ENCODE measurements at places on chromosomes 7 and 10. TPM values are rescaled to one million over a fixed set of nuclear protein-coding genes. Genes with fewer than 3 reads are reported as not detected.
A peak's percentile ranks its signal among the peaks of the same experiment; 100 is the strongest.

GRCh38 chr7:17302575-17303142 lies 4.2 kb downstream of the AHR start:
- peak; percentile 9 for DNase-seq

- DNase-seq: no peak
Observed at GRCh38 chr7:121853307-121853706, 19.7 kb upstream of the PTPRZ1 start.

GRCh38 chr7:18086165-18087025 lies 58.7 kb upstream of the PRPS1L1 start:
- DNase-seq: peak; percentile 16

The HOXA3 gene
- not detected for total RNA-seq

The ACTR3C gene
- 4.7 TPM for total RNA-seq

- no peak for DNase-seq
Observed at GRCh38 chr10:106513352-106513771, 651.1 kb downstream of the SORCS1 start.

The PTF1A gene
- not detected for total RNA-seq

DNA sequence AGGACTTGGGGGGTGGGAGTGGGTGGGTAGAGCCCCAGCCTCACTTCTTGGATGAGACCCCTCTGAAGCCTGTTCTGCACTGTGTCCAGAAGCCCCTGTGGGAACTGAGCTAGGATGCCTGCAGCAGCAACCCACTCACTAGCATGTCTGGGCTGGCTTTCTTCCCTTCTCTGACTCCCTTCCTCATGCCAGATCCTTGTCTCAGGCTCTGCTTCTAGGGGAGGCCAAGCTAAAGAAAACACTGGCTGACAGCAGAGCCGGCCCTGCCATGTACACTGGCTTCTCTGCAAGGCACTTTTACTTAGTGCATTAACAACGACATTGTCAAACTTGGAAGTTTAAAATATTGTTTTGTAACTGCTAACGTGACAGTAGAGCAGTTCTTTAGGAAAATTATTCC lies 50.2 kb downstream of the ARHGAP22 start:
- no peak for DNase-seq

- no peak for DNase-seq
Observed at GRCh38 chr10:60123668-60124067, 217.3 kb upstream of the CCDC6 start.

DNA sequence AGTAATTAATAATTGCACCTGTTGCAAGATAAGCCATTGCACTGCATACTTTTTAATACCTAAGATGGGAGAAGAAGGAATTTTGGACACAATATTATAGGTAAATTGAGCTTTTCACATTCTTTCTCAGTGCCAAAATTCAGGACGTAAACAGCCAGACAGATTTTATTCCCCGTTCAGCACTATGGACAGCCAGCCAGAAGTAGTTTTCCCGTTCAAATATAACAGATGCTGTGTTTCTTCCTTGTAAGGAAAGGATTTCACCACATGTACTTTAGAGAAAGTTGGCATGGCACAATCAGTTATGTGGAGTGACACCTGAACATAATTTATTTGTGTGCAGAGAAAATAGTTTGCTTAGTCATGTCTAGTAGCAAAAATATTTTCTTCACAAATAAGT lies 34.8 kb downstream of the SEMA3E start:
- no peak for DNase-seq

The CFAP58 gene
- total RNA-seq: 0.60 TPM

GRCh38 chr7:2730846-2731770 lies 43.1 kb downstream of the AMZ1 start:
- DNase-seq: no peak

DNA sequence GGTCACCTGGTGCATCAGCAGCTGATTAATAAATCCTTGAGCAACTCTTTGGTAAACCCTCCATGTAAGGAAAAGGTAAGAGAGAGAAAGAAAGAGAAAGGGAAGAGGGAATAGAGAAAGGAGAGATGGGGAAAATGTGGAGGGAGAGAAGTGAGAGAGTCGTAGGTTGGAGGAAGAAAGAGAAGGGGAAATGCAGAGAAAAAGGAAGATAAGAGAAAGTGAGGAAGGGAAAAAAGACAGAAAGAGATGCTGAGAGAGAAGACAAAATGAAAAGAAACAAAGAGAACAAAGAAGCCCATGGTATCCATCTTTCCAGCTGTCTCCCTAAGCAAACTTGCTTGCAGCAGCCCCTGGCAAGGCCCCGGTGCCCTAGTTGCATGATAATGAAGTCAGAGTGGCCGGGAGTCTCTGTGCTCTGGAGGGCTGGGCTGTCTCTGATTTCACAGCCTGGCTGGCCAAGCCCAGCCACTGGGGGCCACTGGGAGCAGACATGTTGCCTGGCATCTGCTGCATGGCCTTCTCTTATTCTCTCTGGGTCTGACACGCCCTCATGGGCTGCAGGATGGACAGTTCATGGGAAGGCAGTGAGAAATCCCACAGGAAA lies 48.4 kb downstream of the PRR15 start:
- no peak for DNase-seq

GRCh38 chr10:121260377-121260776 lies 337.9 kb downstream of the FGFR2 start:
- DNase-seq: no peak

DNA sequence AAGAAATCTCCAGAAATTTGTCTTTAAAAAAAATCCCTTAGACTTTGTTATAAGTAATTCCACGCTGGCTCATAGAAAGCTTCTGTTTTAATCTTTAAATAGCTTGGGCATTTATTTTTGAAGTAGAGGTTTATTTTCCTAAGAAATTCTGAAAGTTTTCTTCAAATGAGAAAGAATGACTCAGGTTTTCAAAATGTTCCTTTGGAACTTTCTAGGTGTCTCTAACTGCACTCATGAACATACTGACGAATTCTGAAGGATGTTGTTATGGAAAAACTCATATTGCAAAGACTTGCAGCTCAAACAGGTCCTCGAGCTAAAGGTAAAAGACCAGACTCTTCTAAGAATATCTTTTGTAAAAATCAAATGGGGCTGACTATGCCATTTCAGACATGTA lies 10.7 kb downstream of the DGKI start:
- no peak for DNase-seq

DNA sequence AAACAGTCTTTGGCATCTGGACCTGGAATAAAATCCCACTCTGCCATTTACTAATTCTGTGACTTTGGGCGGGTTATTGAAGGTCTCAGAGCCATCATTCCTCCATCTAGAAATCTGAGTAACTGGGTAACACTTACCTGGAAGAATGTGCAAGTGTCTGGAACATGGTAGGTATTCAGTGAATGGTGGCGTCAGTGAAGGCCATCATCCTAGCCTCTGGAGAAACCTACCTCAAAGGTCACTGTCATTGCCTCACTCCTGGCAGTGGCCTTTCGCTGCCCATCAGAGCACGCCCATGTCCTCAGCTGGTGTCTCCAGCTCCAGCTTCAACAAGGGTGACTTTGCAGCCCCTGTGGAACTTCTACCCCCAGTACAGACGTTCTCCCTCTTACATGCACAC lies 4.5 kb downstream of the GAL3ST4 start:
- DNase-seq: no peak

- no peak for DNase-seq
Observed at GRCh38 chr7:106284714-106285050, at the start of gene NAMPT. Gene NAMPT (minus strand): TSS chr7:106284983. CDS start chr7:106284884, 99 bp downstream.

DNA sequence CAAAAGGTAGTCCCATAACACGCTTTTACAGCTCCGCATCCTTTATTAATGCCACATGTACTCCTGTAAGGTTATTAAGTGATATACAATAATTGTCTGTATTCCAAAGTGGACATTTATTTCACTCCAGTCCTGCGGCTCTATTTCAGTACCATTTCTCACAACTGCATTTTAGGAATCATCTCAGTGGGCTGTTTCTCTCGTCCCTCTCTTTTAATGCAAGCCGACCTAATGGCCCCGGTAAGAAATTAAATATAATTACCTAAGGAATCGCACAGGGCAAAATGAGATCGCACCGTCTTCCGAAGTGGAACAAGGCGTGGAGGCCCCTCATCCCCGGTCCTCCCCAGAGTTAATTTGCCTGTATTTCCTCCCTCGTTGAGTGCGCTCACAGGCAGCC lies 216.5 kb downstream of the RAB11FIP2 start:
- no peak for DNase-seq

The NME8 gene
- total RNA-seq: not detected
